Activated CD8-positive, alpha-beta T cell treated with anti-CD3 and anti-CD28 coated beads for 36 hours (primary cell): ENCODE measurements at places on chromosomes 16 and 17. TPM values are rescaled to one million over a fixed set of nuclear protein-coding genes. Genes with fewer than 3 reads are reported as not detected.

CFAP119 gene
- 3.9 TPM for total RNA-seq

SNX11 gene
- 29.5 TPM for total RNA-seq

GLIS2 gene
- total RNA-seq, result 0.49 TPM

KRT14 gene
- not detected for total RNA-seq

HS3ST6 gene
- not detected for total RNA-seq

FGF11 gene
- total RNA-seq, result 16.6 TPM

CLEC19A gene
- not detected for total RNA-seq

TEFM gene
- 9.7 TPM for total RNA-seq

SRCAP gene
- 57.2 TPM for total RNA-seq

ZNF652 gene
- total RNA-seq, result 6.4 TPM

FAM171A2 gene
- 0.43 TPM for total RNA-seq

CHRNE gene
- 0.78 TPM for total RNA-seq

STX1B gene
- 1.1 TPM for total RNA-seq

EDC4 gene
- 90.9 TPM for total RNA-seq

CD7 gene
- total RNA-seq, result 289 TPM

DNA sequence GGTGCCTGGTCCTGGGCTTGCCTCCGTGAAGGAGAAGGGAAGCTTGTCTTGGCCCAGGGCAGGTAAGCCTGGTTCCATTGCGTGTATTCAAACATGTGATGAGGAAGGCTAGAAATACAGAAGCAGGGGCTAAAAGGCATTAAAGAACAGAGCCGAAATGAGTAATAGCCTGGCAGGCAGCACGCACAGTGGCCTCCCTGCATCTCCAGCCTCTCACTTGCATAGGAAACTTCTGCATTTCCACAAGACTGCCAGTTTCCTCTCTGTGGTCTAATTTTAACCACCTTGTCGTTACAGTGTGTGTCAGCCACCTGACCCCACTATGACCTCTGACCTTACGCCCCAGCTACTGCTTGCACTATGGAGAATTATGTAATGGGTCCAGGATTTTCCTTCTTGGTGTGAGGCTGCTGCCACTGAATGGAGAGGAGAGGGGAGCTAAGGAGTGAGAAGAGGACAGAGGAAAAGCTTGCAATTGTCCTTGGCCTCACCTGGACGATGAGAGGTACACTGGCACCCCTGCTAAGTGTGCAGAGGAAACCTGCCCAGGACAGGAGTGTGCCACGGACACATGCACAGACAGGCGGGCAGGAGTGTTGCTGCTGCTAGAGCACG is 32.8 kb downstream of the HIC1 start:
- DNase-seq, result peak; percentile 87

- DNase-seq, result no peak
Observed at GRCh38 chr17:49581648-49581998, 6.0 kb downstream of the NXPH3 start.

DNA sequence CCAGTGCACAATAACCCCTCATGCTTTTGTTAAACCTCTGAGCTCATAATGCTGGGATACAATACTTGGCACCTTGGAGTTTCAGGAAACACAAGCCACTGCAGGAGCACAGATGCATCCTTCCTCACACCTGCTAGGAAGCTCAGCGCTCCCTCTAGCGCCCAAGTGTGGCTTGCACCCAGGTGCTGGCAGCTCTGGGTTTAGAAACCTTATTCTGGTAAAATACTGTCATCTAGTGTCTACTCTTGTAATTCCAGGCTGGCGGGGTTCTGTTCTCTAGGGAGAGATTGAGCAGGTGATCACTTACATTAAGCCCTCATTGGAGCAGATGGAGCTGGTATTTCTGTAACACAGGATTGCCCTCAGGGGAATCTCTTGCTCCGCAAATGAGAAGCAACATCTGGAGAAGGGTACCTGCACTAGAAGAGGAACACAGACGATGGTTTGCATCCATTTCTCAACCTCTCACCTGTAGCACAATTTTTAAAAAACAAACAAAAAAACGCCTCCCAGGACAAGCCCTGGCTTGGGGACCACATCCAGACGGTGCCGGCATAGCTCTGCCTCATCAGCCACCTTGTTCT is 1.5 kb downstream of the CCL1 start:
- DNase-seq, result peak; percentile 90

- no peak for DNase-seq
Observed at GRCh38 chr16:49800876-49801275, 55.0 kb downstream of the ZNF423 start.

- no peak for DNase-seq
Observed at GRCh38 chr16:20259541-20259940, 67.8 kb downstream of the GP2 start.

GRCh38 chr16:84637709-84638108 is 10.6 kb upstream of the KLHL36 start:
- DNase-seq, result no peak

GRCh38 chr17:21376759-21377690 is 868 bp downstream of the KCNJ12 start:
- no peak for DNase-seq

GRCh38 chr17:12856416-12856815 is 67.1 kb downstream of the ARHGAP44 start:
- DNase-seq, result no peak

DNA sequence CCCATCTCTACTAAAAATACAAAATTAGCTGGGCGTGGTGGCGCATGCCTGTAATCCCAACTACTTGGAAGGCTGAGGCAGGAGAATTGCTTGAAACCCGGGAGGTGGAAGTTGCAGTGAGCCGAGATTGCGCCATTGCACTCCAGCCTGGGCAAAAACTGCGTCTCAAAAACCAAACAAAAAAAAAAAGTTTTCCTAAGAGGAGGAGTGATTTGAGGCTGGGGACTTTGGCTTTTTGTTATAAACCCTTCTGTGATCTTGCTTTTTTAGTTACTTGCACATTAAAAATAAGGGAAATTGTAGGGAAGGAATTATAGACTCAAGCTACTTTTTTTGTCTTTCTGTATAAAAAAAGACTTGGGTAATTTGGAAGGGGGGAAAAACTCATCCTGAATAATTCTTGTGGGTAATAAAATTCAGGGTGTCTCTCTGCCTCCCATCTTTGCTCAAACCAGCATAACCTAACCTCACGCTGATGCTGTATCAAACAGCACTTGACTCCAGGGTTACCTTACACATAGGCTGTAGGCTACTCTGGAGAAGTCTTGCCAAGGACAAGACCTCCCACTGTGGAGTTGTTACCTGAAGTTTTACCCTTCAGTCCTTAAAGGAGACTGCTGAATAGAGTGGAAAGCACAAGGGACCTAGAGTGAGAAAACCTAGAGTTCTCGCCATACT is 1.7 kb upstream of the CDR2 start:
- no peak for DNase-seq

DNA sequence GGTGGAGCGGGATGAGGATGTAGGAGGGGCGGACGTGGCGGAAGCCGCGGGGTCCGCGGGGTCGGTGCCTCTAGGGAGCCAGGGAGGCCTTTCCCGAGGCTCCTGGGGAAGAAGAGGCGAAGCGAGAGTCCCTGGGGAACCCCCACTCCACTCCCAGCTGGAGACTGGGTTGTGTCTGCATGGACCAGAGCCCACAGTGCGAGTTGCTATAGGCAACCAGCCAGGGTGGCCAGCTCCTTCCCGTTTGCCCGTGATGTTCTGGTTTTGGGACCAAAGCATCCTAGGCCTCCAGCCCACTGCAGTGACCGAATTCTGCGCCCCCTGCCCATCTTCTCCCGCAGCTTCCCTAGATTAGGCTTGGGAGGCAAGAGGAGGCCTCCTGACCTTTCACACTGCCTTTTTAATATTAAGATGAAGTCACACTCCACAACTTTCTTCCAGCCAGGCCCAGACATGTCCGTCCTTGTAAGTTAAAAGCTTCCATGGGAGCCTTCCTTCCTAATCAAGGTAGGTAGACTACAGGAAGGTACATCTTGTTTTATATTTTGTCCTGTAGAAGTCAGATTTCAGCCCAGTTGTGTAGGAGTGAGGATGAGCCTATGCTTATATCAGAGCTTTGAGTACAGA is 469 bp downstream of the AMZ2 start:
- no peak for DNase-seq

- no peak for DNase-seq
Observed at GRCh38 chr17:44112284-44113280, 10.9 kb downstream of the HDAC5 start.

GRCh38 chr17:79207960-79208359 is 133.3 kb downstream of the ENGASE start:
- DNase-seq, result no peak

DNA sequence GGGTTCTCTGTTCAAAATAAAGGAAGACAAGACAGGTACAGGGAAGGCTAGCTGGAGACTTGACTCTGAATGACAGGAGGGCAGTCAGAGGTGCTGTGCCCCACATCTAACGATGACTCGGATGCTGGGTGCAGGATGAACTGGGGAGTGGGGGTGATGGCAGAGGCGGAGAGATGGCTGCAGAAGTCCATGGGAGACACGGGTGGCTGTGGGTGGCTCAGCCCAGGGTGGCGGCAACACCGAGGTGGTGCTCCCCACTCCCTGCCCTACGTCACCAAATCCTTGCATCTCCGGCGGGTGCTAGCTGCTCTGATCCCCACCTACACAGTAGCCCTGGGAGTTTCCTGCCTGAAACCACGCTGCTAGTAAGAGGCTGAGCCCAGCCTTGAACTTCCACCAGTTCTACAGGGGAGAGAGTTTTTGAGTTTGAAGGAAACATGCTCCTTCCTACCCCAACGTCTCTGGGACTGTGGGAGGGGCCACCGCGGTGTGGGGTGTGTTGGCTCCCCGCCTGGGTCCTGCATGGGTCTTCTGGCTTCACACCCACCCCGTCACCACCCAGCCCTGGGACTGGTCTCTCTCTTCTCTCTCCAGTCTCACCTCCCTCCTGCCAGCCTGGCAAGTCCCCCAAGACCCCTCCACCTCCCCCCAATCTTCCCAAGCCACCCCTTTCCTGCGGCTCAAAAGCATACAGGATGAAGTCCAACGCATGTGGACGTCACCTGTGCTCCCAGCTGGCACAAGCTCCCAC is 4.5 kb downstream of the GSG1L start:
- DNase-seq, result peak; percentile 28

DNA sequence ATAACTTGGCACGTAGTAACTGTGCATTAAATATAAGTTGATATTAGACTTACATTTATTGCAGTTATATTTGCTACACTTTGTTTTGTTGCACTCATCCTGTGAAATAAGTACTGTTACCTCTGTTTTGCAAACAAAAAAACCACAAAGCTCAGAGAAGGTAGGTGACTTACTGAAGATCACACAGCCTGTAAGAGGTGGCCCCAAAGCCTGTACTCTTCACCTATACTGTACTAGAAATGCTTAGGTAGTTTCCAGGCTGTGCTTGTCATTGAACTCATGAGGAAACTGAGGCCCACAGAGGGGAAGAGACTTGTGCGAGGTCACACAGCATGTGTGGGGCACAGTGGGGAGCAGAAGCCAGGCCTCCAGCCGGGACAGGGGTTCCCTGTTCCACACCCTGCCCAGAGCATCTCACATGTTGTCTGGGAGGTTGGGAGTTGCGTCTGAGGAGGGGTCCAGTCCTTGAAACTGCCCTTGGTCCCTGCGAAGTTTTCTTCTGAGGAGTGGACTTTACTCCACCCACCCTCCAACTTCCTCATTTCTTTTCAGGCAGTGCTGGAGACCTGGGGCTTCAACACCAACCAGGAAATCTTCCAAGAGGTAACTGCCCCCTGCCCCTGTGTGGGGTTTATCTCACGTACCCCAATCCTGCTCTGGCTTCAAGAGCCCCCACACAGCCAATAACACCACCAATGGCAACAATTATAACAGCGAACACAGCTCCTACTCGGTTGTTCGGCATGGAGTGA is 13.0 kb downstream of the CETP start:
- DNase-seq, result no peak

- no peak for DNase-seq
Observed at GRCh38 chr16:68144008-68144407, 58.8 kb downstream of the NFATC3 start.

- DNase-seq, result no peak
Observed at GRCh38 chr17:47807421-47807820, 14.2 kb downstream of the OSBPL7 start.
